ENCODE measurements at places on chromosomes 11 and 22. TPM values are rescaled to one million over a fixed set of nuclear protein-coding genes. Genes with fewer than 3 reads are reported as not detected.

SLC22A25 gene
- total RNA-seq = not detected

DNA sequence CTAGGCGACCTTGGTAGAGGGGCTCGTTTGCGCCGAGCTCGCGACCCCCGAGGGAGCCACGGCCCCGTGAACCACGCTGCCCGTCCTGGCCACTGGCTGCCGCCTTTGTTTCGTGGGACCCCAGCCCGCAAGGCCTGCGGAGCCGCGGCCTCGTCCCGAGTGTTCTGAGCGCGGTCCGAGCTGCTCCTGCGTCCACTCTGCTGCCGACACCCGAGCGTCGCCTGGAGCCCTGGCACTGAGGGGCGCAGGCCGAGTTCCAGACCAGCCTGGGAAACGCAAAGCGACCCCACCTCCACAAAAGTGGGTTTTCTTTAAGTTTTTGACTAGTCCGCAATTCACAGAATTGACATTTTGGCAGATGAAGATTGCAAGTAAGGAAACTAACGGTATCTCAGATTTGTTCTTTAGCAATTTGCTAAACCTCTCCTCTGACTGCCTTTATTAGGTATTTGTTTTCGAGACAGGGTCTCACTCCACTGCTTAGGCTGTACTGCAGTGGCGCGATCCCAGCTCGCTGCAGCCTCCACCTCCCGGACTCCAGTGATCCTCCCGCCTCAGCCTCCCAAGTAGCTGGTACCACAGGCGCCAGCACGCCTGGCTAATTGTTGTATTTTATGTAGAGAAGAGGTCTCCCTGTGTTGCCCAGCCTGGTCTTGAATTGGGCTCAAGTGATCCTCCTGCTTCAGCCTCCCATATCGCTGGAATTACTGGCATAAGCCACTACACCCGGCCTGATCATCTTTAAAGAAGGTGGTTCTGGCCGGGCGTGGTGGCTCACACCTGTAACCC is 879 bp upstream of the RNH1 start:
- DNase-seq = no peak

CHRDL2 gene
- total RNA-seq = 1.6 TPM

MMP7 gene
- total RNA-seq = 16.0 TPM

DNA sequence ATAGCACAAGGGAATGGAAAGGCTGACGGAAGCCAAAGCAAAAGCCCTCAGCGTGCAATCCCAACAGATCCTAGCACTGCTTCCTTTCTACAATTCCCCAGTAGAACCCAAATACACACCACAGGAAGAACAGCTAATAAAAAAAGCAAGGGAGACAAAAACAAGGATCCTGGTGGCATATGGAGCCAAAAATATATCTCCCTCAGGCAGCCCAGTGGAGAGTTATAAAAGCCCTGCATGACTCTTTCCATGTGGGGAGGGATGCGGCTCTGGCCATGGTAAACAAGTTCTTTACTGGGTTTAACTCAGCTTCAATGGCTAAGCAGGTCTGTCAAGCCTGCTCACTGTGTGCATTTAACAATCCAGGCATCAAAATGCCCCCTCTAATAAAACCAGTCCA is 88.1 kb downstream of the PIWIL4 start:
- DNase-seq = no peak

GRCh38 chr11:62103986-62104385 is 19.8 kb upstream of the INCENP start:
- no peak for DNase-seq

DNA sequence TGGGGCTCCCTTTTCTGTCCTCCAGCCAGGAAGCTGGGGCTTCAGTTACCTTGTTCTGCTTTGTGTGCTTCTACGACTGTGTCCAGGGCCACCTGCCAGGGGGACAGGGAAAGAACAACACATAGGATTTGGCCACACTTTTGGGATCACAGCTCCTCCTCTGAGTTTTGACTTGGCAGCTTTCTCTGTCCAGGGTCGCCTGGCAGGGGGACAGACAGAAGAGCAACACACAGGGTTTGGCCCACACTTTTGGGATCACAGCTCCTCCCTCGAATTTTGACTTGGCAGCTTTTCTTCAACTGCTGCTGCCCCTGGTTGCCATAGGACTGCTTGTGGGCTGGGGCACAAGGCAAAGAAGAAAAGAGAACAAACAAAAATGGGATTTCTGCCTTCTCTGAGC is 19.1 kb downstream of the INCENP start:
- DNase-seq = peak; percentile 52

ACR gene
- 4.5 TPM for total RNA-seq

- peak; percentile 82 for DNase-seq
Measured at GRCh38 chr11:75547617-75548058, 14.4 kb upstream of the SERPINH1 start.

- no peak for DNase-seq
Measured at GRCh38 chr22:35470903-35471321, 69.7 kb upstream of the RASD2 start.

DNA sequence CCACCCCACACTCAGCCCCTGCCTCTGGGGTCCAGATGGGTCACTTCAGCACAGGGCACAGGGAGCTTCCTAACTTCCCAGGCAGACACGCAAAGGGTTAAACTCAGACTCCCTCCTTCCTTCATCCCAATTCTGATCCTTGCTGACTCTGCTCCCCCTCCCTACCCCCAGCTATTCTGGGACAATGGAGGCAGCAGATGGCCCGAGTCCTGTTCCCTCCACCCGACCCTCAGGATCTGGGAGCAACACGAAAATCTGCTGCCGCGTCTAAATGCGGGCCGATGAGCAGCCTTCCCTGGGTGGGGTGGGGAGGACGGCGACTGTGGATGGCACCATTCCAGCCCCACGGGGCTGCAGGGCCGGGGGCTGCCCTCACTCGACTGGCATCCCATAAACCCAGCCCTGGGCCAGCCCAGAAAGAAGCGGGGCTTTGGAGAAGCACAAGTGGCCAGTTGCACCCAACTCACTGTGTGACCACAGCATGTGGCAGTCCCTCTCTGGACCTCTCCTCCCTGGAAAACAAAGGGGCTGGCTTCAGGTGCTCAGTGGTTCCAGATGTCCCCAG is 18.7 kb downstream of the MFNG start:
- no peak for DNase-seq

DNA sequence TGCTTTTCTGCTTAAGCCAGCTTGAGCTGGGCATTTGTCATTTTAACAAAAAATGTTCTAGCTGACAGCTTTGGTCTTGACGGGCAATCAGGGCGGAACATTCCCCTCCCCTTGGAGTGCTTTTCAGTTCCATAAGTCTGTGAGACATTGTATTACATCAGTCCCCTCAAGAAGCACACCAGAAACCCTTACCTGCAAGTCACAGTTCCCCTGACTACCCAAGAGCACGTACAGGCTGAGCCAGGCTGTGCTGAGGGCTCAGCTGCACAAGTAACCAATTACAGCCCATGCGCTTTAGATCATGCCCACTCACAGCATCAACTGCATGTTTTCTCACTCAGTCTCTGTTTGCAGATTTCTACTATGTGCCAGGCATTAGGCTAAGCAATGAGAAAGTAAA is 19.1 kb downstream of the HIRA start:
- no peak for DNase-seq

- DNase-seq = no peak
Measured at GRCh38 chr11:68081691-68082090, 39.5 kb downstream of the CHKA start.

DNA sequence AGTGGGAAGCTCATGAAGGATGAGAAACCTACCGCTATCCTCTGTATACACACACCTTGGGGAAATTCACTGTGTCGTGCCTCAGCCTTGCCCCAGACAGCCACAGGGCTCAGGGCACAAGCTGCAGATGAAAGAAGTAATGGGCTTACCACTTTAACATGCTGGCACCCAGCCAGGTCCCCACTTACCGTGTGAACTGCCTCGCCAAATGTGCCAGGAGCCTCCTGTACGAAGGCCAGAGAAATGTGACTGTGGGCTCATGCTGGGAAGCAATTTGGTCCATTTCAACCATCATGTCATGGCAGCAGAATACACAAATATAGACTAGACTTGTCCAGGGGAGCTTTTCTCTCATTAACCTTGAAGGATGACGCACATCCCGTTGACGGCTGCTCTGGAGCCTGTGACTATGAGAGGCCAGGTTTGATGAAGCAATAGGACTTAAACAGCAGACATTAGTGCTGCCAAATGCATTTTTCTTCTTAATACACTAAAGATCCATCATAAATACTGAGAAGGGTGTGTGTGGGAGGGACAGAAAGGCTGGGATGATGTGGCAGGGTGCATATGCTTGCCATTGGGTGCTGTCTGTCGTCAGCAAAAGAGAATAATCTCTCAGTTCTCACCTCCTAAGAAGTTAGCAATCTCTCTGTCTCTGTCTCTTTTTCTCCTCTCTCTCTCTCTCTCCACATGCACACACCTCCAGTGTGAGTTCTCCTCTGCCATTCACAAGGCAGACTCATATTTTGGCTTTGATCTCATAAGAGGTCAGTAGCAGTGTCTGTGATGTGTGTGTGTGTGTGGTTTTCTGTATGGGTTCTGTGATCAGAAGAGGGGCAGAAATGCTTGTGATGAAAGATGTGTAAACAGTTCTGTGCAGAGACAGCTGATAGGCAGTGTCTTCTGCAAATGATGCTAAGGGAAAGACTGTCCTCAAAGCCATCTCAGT is 142.4 kb downstream of the KIRREL3 start:
- no peak for DNase-seq

GRCh38 chr11:35787626-35788025 is 125.1 kb downstream of the TRIM44 start:
- DNase-seq = no peak

RASSF10 gene
- total RNA-seq = 4.8 TPM

OSBPL5 gene
- 52.6 TPM for total RNA-seq

GRCh38 chr11:61914471-61915171 is 2.7 kb downstream of the RAB3IL1 start:
- no peak for DNase-seq

DNA sequence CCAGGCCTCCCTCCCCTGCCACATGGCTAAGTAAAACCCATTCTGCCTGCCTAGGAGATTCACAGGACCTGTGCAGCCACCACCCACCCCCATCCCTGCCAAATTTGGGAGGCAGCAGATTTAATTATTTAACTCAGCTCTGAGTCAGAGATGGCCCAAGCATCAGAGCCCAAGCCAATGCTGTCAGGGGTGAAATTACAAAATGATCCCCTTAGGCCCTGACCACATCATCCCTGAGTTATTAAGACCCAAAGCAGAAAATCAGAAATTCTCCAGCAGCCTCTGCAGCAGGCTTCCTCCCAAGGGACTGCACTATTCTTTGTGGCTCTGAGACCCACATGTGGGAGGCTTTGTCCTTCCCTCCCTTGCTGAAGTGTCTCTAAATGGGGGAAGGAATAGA is 52.8 kb upstream of the RRAS2 start:
- DNase-seq = no peak

GRCh38 chr11:58629857-58630256 is 7.4 kb downstream of the CNTF start:
- DNase-seq = no peak

OR2D2 gene
- total RNA-seq = not detected

OR2AG1 gene
- total RNA-seq = not detected

TMA7B gene
- total RNA-seq = 0.69 TPM

- no peak for DNase-seq
Measured at GRCh38 chr22:26445577-26446275, 16.7 kb downstream of the ASPHD2 start.
